ENCODE measurements at places on chromosomes 16 and 17.

DNA sequence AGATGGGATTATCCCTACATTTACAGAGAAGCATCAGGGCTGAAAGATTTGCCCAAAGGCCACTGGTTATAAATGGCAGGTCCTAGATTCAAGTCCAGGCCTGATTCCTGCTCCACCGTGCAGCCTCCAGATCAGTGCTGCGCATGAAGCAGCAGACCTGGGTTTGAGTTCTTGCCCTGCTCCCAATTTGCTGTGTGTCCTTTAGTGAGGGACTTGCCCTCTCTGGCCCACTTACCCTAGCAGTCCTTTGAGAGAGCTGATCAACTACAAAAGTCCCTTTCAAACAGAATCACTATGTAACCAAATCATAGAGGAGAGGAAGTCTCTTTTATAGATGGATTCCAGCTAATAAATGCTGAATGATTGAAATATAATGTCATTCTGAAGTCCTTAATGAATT is 200.4 kb downstream of the RAB11FIP4 start:
- DNase-seq: no peak

GRCh38 chr17:18967916-18968315 is 16.0 kb downstream of the SLC5A10 start:
- no peak for DNase-seq

DNA sequence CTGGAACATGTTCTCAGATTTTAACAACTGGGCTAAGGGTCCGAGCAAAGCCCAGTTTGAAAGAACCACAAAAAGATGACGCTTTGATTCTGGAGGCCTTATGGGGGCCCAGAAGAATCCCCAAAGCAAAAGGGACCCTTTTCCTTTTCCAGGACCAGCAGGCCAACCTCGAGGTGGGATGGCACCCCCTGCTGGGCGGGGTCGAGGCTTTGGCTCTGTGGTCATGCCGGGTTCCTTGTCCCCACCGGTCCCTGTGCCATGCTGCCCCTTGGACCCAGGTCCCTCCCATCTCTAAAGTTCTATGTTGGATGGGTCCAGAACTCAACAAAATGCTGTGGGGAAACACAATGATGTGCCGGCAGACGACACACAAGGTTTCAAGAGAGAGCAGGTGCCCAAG is 30.9 kb downstream of the TMEM204 start:
- no peak for DNase-seq

DNA sequence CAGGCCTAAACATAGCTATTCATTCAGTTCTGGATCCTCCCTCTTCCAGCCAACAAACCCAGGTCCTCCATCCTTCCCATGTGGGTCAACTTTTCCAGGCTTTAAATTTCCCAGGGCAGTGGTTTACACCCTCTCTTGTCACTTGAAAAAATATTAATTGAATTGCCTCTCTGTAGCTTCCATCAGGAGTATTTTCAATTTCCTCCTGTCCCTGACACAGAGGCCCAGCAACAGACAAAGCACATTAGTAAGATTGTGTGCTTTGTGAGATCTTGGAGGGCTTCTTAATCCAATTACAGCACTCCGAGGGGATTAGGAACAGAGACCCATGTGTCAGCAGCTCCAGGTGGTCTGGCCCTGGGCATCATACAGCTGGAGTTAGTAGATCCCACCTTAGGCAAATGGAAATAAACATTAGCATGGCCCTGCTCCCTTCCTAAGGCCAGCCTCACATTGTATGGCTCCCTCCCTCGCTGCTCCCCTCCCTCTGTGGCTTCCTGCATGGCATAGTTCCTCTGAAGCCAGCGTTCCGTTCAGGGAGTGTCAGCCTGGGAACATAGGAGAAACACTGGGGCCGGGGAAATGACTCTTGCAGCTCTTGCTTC is 132.7 kb upstream of the HSBP1 start:
- DNase-seq: no peak

- no peak for DNase-seq
These were observed 65.0 kb downstream of the CRISPLD2 start for GRCh38 chr16:84884596-84885341.

- no peak for DNase-seq
These were observed 877.1 kb upstream of the CDH8 start for GRCh38 chr16:62913333-62913732.

DNA sequence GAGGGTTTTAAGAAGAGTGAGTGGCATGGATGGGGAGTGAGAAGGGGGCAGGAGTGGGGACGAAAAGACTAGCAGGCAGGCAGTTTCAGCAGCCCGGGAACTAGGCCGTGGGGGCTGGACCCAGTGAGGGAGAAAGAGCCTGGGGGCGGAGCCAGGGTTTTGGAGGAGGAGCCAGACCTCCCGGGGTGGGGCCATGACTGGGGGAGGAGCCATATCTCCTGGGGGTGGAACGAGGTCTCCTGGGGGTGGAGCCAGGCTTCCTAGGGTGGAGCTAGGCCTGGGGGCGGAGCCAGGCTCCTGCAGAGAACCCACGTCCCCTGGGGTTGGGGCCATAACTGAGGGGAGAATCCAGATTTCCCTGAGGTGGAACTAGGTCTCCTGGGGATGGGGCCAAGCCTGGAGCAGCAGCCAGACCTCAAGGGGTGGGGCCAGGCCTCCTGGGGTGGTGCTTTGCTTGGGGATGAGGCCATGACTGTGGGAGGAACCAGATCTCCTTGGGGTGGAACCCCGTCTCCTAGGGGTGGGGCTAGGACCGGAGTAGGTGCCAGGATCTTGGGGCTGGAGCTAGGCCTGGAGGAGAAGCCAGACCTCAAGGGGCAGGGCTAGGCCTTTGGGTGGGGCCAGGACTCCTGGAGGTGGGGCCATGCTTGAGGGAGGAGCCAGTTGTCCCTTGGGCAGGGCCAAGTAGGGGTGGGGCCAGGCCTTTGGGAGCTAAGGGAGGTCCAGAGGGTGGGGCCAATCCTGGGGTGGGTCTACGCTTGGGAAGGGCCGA is 41.7 kb upstream of the JPH3 start:
- DNase-seq: no peak

- DNase-seq: no peak
These were observed 5.6 kb downstream of the TRIM65 start for GRCh38 chr17:75891022-75891604.

- no peak for DNase-seq
These were observed 93.2 kb downstream of the CACNG3 start for GRCh38 chr16:24349320-24349719.

DNA sequence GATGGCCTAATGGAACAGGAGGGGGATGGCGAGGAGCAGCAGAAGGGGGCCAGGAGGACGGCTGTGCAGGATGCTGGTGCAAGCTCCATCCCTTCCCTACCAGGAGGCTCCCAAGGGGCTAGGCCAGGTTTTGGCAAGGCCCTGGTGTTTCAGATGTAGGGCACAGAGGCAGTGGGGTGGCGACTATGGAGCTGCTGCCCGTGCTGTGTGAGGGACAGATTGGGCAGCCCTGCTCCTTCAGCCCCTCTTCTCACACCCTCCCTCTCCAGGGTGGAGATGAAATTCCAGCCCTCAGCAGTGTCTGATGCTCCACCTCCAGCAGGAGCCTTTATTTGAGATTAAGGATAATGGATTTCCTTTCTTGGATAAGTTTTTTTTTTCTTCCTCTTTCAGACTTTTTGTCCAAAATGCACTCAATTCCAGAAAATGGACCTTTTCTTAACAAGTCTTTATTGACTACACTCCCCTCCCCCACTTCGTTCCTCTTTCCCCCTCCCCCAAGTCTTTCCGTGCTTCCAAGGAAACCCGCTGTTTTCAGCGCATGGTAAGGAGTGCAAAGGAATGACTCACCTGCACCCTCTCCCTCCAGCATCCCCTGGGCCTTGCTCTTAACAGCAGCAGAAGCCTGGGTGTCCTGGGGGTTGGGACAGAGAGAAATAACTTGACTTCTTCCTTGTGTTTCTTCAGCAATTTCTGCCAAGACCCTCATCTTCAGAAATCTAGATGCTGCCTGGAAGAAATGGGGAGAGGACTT is 95.2 kb downstream of the CCDC182 start:
- peak; percentile 80 for DNase-seq

DNA sequence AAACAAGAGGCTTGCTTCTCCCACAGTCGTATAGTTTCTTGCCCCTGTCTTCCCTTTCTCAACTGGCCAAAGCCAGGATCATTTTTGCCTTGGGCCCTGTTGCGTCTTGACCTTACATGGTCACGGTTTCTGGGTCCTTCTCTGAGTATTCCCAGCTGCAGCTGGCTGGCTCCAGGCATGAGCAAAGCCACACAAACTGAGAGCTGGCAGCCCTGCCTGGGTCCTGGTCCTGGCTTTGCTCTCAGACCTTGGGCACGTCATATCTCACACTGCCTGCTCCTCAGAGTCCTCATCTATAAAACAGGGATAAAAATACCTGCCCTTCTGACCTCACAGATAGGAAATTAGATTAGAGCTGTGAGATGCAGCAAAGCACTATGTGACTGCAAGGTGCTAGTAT is 277.6 kb downstream of the CBLN1 start:
- DNase-seq: no peak

GRCh38 chr16:2478279-2478678 is 3.4 kb downstream of the TBC1D24 start:
- DNase-seq: no peak

DNA sequence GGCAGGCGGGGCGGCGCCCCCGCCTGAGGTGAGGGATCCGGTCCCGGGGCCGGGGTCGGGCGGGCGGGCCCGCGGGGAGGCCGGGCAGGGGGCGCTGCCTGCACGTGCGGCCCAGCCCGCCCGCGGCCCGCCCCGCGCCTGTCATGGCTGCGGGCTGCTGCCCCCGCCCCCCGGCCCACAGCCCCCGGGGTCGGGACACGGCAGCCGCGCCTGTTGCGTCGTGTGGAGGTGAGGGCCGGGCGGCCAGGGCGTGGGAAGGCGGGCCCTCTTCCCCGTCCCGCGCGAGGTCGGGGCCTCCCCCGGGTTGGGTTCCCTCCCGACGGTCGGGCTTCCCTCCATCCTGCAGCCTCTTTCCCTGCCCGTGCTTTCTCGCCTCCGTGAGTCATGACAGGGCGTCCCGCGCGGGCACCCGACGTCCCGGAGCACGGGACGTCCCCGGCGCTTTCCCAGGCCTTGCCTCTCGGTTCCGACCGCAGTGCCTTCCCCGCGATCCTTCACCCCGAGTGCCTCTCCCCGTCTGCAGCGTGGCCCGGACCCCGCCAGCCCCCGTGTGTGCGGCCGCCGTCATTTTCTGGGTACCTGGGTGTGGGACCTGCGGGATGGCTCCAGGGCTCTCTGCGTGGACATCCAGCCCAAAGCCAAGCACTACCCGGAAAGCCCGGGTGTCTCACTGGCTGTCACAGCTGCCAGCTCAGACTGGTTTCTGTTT is 76.7 kb downstream of the CHD9 start:
- peak; percentile 46 for DNase-seq

- DNase-seq: no peak
These were observed 120.6 kb downstream of the COPRS start for GRCh38 chr17:31738488-31738887.

DNA sequence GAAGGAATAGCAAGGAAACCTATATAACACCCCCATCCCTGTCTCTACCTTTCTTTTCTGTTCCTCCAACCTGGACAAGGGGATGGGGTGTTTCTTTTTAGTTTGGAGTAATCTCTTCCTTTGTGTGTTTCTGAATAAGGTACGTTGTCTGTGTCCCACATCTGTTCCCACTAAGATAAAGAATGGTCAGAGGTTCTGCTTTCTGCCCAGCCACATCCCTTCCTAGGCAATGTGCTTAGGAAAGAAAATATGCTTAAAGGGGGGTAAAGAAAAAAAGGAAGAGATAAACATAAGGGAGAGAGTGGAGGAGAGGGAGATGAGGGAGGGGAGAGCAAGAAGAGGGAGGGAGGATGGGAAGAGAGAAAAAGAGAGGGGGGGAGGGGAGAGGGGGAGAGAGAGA is 35.1 kb downstream of the SLC6A2 start:
- no peak for DNase-seq

- no peak for DNase-seq
These were observed 5.6 kb upstream of the SYNRG start for GRCh38 chr17:37614823-37615222.
